NCI-H524 treated with DMSO at 0.1 percent for 48 hours (cell line): ENCODE measurements at places on chromosomes 3 and 15.
A peak's percentile ranks its signal among the peaks of the same experiment; 100 is the strongest.

- no peak for DNase-seq
These were observed 19.3 kb upstream of the SLC4A7 start for GRCh38 chr3:27503526-27503925.

DNA sequence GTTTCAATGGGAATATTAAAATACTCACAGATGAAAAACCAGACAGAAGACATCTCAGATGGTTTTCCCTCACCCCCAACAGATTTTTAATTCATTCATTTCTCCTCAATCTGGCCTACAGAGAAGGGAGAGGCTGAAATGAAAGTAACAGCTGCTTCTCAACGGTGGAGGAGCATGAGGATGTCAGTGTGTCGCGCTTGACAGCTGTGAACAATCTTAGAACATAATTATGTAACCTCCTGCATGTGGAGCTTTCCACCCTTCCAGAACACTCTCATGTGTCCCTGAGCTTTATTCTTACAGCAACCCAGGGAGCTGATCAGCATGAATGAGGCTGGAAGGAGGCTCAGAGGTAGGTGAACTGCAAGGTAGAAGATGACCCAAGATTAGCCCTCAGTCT is 52.7 kb downstream of the MB21D2 start:
- peak; percentile 78 for DNase-seq

- DNase-seq, result no peak
These were observed 229.2 kb upstream of the ST8SIA2 start for GRCh38 chr15:92164327-92165000.

DNA sequence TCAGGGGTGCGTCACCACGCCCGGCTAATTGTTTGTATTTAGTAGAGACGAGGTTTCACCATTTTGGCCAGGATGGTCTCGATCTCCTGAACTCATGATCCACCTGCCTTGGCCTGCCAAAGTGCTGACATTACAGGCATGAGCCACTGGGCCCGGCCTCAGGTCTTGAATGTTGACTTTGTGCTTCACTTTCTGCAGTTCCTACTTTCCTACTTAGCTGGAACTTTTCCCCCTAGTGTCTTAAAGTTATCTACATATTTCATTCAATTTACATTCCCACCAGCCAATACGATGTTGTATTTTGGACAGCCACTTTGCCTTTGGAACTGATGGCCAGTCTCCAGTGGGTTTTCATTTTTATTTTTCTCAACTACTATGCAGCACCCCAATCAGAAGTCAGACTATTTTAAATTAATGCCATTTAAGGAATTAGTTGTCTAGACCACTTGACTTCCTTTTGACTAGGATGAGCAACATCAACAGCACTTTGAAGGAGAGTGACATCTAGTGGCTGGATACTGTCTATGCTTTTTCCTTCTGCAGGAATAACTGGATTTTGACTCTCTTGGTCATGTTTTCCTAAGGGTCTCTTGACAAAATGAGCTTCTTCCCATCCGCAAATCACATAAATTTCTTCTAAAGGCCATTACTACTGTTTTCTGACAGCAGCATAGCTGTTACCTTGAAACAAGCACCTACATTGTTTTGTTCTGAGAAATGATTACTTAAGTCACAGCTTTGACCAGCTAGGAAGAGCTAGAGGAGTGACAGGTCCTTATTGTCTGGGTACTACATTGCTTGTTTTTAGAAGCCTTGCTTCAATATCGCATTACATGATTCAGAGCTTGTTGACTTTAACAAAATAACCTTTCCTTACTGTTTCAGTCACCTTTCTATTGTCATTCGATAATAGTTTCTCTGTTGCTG is 140.2 kb downstream of the ITPR1 start:
- DNase-seq, result peak; percentile 29

GRCh38 chr3:172717493-172718088 is 6.7 kb upstream of the NCEH1 start:
- DNase-seq, result no peak

GRCh38 chr3:155604126-155604525 is 140.7 kb downstream of the PLCH1 start:
- DNase-seq, result no peak

GRCh38 chr15:29708519-29708918 is 113.7 kb downstream of the TJP1 start:
- DNase-seq, result no peak

DNA sequence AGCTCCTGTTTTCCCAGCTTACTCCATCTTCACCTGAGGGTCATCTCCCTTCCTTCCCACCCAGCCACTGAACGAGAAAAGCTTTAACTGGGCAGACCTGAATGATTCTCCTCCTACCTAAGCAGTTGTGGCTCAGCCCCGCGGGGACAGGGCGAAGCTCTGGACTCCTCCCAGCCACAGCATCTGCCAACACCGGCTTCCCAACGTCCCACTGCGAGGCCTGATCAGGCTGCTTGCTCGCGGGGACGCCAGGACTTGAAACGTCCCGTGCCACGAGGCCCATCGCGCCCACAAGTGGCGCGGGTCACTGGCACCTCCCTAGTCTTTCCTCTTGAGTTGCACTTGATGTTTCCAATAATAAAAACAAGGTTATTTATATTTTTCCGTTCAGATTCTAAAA is at the start of gene SPATA16:
Gene SPATA16 (minus strand): TSS at position 250 of the 400 bp plus-strand sequence. CDS start 23,504 bp downstream, outside the sequence.
- no peak for DNase-seq

- no peak for DNase-seq
These were observed 10.4 kb downstream of the TNK2 start for GRCh38 chr3:195897853-195898415.

DNA sequence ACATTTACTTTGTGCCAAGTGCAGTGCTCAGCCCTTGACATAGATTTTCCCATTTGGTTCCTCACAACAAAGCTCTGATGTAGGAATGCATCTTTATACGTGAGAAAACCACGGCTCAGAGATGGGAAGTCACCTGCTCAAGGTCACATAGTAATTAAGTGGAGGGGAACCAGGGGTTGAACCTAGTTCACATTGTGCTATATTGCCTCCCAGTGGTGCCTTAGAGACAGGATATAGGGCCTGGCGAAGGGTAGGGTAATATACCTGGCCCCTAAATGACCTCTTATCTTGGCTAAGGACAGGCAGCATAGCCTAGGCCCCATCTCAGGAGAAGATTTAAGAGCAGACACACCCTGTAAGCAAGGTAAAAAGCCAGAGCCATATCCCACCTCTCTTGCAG is 71.5 kb downstream of the FOXP1 start:
- peak; percentile 8 for DNase-seq

DNA sequence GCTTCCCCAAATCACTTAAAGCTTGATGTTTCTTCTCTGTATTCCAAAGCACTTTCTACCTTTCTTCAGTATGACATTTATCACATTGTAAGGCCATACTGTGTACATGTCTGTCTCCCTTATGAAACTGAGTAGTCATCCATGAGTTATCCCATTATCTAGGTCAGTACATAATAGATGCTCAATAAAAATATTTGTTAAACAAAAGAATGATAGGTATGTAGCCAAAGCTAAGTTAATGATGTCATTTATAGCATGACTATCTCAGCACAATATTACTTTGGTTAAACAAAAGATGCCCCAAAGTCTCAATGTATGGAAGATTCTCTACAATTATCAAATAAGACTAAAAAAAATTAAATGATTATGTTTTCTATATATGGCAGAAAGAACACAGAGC is 3.1 kb upstream of the TMCO5A start:
- no peak for DNase-seq

- no peak for DNase-seq
These were observed 176.9 kb upstream of the SOX2 start for GRCh38 chr3:181534781-181535221.

- DNase-seq, result no peak
These were observed 6.1 kb downstream of the TMOD2 start for GRCh38 chr15:51757450-51757849.

DNA sequence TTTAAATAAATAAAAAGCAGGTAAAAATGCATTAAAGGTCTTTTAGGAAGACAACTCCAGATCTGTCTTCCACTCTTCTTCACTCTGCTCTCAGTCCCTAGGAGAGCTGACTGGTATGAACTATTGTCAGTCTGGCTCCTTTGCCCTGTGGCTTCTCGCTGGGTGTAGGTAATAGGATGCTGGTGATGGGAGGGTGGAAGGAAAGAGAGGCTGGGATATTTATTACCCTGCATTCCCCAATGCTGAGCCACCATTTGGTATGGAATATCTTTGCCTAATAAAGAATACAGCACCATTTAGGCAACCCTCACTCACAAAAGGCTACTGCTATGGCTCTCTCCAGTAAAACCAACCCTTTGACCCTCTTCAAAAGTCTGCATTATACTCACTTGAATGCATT is 326.9 kb downstream of the CNTN3 start:
- DNase-seq, result no peak

GRCh38 chr15:29825227-29825626 is 3.0 kb upstream of the TJP1 start:
- DNase-seq, result no peak

DNA sequence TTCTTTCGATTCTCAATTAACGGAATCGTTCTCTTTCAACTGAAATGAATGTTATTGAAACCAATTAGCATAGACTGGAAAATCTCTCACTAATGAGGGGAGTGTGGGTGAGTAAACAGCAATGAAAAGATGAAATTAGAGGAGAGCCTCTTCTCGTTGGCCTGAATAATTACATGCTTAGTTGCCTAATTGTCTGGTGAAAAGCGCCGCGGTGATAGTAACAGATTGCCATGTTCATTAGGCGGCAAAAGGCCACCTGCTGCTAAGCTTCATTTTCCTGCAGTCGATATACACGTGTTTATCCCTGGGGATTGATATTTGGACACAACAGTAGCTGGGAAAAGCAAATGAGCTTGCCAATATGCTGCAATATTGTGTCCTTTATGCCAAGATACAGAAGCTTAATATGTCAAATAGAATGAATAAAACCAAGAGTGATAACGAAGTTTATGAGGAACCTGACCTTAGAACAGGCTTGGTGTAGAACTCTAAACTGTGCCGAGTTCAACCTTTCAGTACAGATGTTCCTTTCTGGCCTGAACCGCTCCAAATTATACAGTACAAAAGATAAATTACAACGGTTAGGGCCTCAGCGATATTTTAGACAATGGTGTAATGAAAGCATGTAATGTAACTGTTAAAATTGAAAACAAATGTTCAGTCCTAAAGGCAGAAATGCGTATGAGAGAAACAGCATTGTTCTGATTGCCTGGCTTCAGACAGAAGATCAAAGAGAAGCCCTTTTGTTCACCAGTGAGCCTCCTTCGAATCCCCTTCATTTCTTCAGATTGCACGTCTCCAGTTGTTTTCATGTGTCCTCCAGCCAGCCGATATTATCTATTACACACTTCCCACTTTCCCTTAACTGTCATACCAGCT is 185.2 kb downstream of the SHOX2 start:
- DNase-seq, result peak; percentile 99

DNA sequence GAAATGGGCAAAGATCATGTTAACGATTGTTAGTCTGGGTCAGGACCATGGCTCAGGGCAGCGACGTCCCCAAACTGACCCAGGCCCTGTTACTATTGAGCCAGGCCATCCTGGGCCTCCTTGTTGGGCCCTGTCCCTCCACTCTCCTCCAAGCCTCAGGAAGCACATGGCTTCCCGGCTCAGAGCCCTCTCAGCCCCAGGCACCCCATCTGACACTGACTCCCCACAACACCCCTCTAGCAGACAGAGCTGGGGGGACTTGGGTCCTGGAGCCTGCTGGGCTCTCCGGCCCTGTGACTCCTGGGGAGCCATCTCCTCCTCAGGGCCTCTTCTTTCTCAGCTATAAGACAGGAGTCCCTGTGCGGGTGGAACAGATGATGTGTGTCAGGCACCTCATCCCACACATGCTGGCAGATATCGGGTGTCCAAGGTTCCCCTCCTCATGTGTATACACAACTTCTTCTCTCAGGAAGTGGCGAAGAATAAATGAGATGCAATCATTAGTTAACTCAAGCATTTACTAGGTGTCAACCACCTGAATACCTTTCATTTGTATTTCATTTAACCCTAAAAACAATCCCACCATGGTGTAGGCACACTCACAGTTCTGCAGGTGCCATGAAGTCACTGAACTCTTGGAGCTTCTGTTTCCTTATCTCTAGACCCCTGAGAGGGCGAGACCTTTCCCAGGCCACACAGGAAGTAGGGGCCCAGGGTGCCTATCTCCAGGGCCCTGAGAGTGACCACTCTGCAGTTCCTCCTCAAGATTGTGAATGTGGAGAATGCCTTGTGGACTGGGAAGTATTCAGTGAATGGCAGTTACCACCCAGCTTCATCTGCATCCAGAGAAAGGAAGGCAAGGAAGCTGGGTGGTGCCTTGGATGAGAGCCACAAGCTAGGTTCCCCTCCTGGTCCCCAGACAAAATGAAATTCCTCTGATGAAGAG is 282.5 kb upstream of the TLE3 start:
- DNase-seq, result no peak

GRCh38 chr3:170480111-170480510 is 61.4 kb downstream of the CLDN11 start:
- no peak for DNase-seq

DNA sequence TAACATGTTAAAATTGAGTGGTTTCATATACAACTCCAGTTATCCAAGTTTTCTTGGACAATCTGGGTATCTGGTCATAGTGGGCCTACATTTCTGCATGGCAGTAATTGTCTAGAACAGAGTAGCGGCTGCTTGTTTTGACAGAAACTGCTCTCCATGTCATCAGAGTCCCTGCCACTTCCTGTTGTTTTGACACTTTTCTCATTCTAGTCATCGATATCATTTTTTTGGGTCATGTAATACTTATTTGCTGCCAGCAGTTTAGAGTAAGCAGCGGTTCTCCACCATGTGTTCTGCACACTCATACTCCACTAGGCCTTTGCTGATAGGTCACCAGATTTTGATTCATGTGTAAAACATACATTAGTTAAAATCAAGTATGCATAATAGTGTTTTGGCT is 81.5 kb downstream of the SLC25A26 start:
- DNase-seq, result no peak

- no peak for DNase-seq
These were observed 11.2 kb downstream of the LRIG1 start for GRCh38 chr3:66489581-66489980.

- DNase-seq, result no peak
These were observed 156.7 kb downstream of the RAB11A start for GRCh38 chr15:66025972-66026371.

- DNase-seq, result peak; percentile 61
These were observed 288.9 kb downstream of the EFHB start for GRCh38 chr3:19645093-19645492.

GRCh38 chr3:153334558-153334957 is 172.5 kb downstream of the RAP2B start:
- DNase-seq, result no peak
